ENCODE measurements at places on chromosomes 13 and 19. TPM values are rescaled to one million over a fixed set of nuclear protein-coding genes. Genes with fewer than 3 reads are reported as not detected.
A peak's percentile ranks its signal among the peaks of the same experiment; 100 is the strongest.

The CD79A gene
- not detected for total RNA-seq

- DNase-seq = no peak
These were observed 70.6 kb upstream of the GSX1 start for GRCh38 chr13:27721681-27722080.

DNA sequence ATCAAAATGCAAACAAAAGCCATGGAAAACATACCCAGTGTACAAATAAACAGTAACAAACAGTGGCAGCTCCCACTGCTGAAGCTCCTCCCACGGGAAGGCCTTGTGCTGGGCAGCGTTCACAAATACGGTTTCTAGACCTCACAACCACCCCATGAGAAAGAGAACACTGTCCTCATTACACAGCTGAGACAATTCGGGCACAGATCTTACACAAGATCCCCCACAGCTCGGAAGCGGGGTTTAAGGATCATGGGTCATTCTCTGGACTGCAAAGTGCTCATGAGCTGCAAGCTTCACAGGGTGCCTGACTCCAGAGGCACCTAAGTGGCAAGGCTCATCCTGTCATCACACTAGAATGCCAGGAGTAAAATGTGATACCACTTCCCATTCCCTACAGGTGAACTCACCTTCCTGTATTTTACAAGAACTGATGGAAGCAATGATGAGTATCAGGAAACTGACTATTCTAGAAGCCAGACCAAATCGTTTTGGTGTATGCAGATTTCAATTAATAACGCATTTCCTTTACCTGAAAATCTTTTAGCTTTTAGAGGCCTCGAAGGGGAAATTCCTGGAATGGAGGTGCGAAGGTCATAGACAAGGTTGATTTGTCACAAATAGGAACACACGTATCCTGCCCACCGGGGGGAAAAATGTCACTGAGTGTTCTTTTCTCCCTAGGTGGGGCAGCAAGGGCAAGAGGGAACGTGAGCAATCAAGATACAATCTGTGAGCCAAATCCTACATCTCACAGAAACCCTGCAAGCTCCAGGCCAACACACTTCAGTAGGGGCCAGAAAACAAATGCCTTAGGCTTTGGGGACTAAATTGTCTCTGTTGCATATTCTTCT lies 41.2 kb downstream of the STK24 start:
- no peak for DNase-seq

- peak; percentile 55 for DNase-seq
These were observed 8.4 kb downstream of the PEAK3 start for GRCh38 chr19:2273356-2274184.

Measured in fibroblast of the aortic adventitia (primary cell).